ENCODE measurements at places on chromosomes 6 and 20.

GRCh38 chr6:30312676-30313321 lies 13.9 kb upstream of the TRIM39 start:
- no peak for DNase-seq

DNA sequence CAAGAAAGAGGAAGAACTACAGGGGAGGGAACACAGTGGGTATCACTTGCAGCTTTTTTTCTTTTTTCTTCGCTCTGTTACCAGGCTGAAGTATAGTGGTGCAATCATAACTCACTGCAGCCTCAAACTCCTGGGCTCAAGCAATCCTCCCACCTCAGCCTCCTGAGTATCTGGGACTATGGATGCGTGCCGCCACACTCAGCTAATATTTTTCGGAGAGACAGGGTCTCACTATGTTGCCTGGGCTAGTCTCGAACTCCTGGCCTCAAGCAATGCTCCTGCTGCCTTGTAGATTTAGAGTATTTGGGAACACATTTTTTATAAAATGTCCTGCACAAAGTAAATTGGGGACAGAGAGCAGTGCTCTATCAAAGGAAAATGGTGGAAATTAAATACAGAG lies 28.3 kb downstream of the PARD6B start:
- DNase-seq = no peak

GRCh38 chr6:125839471-125839870 lies 48.7 kb downstream of the NCOA7 start:
- DNase-seq = no peak

DNA sequence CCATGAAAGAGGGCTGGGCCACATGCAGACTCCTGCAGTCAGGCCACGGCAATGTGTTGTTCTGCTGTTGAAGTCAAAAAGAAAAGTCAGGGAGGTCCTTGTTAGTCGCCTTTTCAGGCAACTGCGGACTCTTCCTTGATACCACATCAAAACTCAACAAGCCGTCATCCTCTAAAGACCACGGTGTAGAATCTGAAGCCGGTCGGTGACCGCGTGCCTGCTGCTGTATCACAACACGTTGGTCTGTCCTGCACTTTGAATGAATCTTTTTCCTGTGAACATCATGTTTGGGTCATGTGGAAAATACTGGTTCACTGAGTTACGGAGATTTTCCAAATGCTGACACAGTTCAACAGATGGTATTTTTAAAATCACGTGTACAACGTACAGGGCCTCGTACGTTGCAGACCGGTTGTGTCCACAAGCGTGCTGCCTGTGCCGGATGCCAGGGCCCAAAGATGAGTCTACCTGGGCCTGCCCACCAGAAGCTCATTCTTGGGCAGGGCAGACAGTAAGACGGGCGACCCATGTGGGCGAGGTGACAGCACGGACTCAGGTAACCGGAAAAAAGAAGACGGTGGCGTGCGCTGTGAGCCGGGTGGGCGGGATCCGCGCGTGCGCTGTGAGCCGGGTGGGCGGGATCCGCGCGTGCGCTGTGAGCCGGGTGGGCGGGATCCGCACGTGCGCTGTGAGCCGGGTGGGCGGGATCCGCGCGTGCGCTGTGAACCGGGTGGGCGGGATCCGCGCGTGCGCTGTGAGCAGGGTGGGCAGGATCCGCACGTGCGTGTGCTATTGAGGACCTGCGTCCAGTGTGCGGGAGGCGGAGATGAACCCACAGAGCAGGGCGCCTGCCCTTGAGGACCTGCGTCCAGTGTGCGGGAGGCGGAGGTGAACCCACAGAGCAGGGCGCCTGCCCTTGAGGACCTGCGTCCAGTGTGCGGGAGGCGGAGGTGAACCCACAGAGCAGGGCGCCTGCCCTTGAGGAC lies 114.5 kb downstream of the FAM120B start:
- no peak for DNase-seq

DNA sequence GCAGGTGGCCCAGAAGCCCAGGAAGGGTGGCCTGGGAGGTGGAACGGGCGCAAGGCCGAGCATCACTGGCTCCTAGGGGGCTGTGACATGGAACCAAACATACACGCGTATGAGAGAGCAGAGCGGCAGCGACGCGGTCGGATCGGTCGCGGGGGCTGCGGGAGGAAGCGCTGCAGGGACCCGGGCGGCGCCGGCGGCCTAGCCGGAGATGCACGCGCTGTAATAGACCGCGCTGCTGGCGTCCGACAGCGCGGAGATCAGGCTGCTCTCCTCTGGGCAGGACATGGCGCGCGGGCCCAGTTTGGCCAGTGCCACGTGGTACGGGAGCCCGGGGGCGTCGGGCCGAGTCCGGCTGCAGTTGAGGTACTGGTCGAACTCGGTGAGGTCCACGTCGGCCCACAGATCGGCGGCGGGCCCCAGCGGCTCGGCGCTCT lies 1.5 kb downstream of the SOX18 start:
- no peak for DNase-seq

GRCh38 chr6:87741001-87741650 lies 39.1 kb upstream of the AKIRIN2 start:
- DNase-seq = no peak

GRCh38 chr6:163324326-163324687 lies 90.2 kb upstream of the QKI start:
- DNase-seq = no peak

DNA sequence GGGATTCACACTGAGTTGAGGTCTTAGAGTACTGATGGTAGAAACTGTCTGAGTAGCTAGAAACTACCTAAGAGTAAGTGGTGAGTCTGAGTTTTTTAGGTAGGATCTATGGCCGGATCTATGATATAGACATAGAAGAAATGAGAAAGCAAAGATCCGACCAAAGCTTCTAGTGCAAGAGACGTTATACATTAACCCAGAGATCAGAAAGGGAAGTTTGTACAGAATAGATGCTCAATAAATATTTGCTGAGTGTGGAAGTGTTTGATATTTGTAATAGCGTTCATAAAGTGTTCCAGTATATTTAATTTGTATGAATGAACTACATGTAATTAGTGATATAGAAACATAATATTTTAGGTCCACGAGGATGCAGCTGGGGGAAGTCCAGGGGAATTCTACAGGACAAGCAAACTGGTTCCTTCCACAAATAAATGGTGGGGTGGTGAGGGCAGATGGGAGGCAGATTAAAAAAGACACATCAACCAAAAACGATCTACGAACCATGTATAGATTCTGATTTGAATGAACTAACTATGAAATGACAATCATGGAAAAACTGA lies 31.9 kb upstream of the JARID2 start:
- DNase-seq = no peak

DNA sequence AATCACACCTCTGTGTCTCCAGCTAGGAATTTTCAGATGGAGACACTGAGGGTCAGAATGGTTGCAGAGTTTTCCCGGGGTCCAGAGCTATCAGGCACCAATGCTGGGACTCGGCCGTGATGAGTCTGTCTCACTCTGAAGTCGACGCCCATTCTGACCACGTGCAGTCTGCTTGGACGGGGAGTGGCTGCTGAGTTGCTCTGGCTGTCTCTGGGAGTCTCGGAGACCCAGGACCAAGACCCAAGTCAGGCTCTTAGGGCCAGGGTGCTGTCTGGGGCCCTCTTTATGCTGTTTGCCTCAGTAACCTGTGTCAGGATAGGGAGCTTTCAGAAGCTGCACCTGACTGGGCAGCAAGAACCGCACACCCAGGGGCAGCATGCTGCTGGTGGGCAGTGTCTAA lies 4.6 kb downstream of the IP6K3 start:
- DNase-seq = no peak

DNA sequence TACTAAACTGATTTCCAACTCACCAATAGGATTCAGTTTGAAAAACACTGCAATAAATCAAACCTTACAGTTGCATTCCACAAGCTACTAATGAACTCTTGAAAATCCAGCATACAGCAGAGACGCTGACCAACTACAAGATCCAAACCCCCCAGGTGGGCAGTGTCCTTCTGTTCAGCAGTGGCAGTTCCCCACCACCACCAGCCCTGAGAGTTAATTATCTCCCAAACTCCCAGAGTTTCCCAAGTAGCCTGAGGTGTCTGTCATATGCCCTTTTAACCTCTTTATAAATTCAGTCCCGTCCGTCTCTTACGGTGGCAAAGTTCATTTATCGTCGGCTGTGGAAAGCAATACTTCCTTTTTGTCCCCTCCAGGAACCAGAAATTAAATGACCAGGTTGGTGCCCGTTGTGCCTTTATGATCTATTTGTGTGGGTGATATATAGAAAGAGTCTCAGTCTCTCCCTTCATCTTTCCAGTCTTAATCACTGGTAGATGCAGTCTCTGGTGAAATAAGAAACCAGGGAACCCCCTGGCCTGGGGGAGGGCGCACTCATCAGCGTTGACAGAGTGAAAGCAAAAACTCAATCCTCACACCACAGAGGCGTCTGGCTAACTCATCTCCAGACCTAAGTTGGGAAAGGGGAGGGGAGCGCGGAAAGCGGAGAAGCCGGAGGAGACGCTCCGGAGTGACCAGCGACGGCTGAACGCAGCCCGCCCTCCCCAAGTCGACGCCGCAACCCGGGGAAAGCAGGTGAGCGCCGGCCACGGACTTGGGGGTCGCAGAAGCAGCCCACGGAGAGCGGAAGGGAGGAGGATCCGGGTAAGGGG lies 717 bp downstream of the MRPL14 start:
- DNase-seq = peak; percentile 30

- no peak for DNase-seq
Measured at GRCh38 chr6:148779142-148779562, 32.3 kb downstream of the UST start.

DNA sequence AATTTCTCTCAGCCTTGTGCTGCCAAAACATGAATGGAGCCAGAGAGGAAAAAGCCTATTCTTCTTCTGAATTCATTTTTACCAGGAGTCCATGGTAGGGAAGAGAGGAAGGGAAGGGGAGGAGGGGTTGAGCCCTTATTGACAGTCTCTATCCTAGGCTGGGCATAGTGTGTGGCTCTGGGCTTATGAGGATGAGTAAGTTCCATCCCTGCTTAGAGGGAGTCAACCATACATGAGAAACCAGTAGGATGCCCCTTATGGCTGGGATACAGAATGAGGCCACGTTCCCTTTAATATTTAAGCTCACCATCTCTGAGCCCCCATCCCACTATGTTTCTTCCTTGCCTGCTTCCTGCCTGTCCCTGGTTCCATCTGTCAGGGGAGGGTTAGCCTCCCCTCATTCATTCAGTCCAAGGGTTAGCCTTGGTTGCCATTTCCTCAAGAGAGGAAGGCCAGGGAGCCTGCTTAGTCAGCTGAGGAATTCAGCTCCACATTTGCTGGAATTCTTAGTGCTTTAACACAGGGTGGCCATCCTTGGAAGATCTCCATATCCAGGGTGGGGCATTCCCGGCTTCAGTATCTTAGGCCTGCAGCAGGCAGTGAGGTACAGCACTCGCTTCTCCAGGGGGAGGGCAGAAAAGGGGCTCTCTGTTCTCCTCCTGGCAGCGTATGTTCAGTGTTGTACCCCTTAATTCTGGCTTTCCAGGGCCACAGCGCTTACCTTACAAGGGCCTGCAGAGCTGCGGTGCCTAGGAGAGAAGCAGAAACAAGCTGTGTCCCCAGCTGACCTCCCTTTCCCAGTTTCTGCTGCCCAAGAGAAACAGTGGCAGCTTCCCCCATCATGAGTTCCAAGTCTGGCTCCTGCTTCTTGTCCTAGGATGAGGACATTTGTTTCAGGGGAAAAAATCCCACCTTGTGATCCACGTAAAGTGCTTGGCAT lies 12.5 kb downstream of the SIRT5 start:
- DNase-seq = no peak

DNA sequence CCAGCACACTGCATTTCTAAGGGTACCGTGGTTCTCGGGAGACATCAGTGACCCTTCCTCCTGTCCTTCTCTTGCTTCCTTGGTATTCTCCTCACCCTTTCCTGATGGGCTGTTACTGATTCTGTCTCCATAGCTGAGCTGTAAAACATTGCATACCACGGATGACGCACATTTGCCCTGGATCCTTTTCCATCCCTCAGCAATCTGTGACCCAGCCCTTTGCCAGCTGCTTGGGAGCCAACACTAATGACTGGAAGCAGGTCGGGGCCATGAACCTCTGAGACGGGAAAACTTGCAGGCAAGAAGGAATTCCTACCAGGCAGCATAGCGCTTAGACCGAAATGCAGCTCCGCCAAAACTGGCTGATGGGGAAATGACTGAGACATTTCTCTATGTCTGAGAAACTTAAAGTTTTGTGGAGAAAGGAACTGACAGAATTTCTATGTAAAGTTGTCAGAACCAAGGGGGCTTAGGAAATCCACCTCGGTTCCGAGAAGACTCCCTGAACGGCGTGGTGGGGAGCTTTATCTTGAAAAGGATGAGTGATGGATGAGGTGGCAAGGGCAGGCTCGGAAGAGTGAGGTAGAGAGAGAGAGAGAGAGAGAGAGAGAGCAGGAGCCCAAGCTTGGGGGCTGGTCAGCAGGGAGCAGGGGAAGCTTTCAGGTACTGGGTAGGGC lies 19.2 kb downstream of the TUBB2B start:
- DNase-seq = peak; percentile 91

DNA sequence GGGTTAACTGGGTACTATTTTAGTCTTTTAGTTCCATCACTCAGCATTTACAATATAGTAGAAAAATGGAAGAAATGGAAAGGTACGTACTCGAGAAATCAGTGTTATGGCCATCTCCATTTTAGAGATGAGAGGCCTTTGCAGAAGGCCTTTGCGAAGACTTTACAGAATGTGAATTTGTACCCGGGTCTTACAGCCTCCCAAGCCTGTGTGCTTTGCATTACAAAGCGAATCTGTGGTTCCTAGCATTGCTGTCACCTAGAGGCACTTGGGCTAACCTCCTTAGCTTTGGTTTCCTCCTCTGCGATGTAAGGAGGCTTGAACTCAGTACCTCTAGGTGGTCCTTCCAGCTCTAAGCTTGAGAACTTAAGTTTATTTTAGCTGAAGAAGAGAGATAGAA lies 10.9 kb downstream of the VAPB start:
- no peak for DNase-seq

- DNase-seq = no peak
Measured at GRCh38 chr6:52016915-52017748, 70.3 kb downstream of the PKHD1 start.

- no peak for DNase-seq
Measured at GRCh38 chr6:13924949-13925881, at the start of gene RNF182. Gene RNF182 (plus strand): TSS chr6:13924952. CDS start chr6:13977120, 52,168 bp downstream.

- no peak for DNase-seq
Measured at GRCh38 chr20:40309731-40310130, 379.3 kb downstream of the MAFB start.

DNA sequence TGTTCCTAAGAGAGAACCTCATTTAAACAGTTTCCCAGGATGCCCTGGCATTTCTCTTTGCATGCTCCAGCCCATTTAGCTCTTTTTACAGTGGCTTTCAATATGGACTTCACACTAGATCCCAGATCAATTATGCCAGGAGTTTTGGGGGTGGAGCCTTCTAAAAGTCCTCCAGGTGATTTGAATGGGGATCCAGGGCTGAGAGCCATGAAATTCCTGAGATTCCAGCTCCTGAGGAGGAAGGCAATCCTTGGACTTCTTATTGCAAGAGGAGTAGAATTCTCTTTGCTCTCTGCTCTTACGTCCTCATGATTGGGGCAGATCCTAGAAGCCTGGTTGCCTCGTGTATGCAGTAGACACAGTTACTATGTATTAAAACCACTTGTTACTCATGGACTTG lies 184.2 kb downstream of the DHX35 start:
- no peak for DNase-seq
